Cortex of kidney (tissue), 1 donor: ENCODE measurements at places on chromosomes 13 and 19.

GRCh38 chr19:51702103-51702824 lies 9.1 kb downstream of the SPACA6 start:
- DNase-seq = no peak

GRCh38 chr19:46825731-46826055 lies 25.0 kb downstream of the AP2S1 start:
- no peak for DNase-seq

- no peak for DNase-seq
These were observed 149.8 kb downstream of the EFNB2 start for GRCh38 chr13:106385654-106386053.

DNA sequence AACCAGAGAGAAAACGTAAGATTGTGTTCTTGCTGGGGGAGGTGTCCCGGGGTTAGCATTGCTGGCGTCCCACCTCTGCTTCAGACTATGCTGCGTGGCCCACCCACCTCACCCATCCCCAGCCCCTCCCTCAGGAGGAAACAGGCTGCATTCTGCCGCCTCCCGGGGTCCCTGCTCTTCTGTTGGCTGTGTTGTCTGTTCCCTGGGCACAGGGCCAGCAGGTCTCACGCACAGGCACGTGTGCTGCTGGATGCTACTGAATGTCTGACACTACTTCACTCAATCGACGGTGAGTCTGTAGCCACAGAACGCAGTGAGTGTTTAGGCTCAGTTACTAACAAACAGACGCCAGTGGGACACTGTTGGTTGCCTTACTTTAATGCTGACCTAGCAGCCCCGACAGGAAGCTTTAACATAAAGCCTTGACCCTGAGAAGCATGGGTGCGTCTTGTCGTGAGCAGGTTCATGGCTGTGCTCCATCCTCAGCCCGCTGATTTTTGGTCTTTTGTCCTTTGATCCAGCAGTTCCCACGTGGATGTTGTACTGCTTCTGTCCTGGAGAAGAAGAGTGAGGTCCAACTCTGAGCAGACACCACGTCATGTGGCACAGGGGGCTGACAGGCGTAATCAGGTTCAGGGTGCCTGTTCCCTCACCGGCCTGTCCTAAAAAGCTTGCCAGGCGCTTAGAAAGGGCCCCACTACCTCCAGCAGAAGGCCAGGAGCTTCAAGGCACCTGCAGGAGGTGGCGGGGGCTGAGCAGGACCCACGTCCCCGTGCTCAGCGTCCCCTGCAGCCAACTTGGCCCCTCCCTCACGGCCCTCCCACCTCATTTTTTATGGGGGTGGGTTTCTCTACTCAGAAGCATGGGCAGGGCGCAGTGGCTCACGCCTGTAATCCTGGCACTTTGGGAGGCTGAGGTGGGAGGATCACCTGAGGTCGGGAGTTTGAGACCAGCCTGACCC lies 26.0 kb downstream of the NAXD start:
- DNase-seq = no peak

GRCh38 chr19:7393459-7393858 lies 44.7 kb downstream of the ARHGEF18 start:
- no peak for DNase-seq

- no peak for DNase-seq
These were observed 1781.7 kb upstream of the PRR20A start for GRCh38 chr13:55359067-55359466.

DNA sequence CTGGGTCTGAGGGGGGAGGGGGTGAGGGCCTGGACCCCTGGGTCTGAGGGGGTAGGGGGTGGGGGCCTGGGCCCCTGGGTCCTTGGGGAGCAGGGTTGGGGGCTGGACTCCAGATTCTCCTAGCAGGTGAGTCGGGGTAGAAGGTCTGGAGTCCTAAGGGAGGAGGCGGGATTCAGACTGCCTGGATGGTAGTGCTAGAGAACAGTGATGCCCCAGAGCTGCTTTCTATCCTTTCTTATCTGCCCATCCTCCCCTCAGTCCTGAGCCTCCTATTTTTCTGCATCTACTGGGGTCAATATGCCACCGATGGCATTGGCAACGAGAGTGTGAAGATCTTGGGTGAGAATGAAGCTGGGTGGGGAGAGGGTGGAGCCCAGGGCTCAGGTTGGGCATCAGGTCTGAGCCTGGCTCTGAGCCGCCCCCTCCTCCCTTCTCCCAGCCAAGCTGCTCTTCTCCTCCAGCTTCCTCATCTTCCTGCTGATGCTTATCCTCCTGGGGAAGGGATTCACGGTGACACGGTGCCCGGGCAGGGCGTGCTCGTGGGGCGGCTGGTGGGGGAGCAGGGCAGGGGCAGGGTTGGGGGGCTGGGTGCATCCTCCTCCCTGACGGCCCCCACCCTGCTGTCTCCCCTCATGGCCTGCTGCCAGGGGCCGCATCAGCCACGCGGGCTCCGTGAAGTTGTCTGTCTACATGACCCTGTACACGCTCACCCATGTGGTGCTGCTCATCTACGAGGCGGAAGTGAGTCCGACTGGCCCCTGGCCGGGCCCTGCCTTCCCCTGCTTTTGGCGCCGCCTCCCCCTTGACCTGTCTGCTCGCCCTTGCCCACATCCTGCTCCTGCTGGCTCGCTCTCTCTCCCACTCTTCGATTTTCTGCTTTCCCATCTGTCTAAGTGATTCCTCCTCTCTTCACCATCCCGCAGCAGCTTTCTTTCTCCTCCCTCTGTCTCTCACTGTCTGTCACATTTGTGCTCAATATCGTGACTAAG lies 3.4 kb downstream of the TMEM145 start:
- DNase-seq = no peak
